ENCODE measurements at places on chromosomes 7 and 10.
A peak's percentile ranks its signal among the peaks of the same experiment; 100 is the strongest.

GRCh38 chr7:132652507-132652906 lies 76.2 kb upstream of the PLXNA4 start:
- DNase-seq, result no peak

DNA sequence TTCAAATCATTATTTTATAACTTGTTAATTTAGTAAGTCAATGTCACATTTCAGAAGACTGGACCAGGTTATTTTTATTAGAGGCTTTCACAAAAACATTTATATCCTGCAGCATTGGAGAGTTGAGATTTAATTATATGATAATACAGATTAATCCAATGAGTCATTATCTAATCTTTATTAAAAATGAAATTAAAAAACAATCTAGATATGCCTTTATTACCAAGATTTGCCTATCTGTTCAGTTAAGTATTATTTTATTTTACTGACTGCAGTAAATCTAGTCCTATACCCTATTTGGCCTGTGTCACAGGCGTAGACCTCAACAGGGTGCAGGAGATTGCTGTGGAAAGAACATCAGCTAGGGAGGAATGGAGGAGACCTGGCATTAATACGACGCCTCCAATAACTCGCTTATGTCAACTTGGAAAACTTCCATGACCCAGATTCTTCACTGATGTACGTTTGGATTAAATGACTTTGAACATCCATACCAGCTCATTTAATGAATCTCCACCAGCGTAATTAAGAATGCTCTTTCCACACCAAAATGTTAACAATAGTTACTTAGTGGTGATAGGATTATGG lies 18.2 kb downstream of the PAXIP1 start:
- no peak for DNase-seq

- DNase-seq, result peak; percentile 4
Measured at GRCh38 chr7:22445140-22445743, 54.7 kb downstream of the STEAP1B start.

DNA sequence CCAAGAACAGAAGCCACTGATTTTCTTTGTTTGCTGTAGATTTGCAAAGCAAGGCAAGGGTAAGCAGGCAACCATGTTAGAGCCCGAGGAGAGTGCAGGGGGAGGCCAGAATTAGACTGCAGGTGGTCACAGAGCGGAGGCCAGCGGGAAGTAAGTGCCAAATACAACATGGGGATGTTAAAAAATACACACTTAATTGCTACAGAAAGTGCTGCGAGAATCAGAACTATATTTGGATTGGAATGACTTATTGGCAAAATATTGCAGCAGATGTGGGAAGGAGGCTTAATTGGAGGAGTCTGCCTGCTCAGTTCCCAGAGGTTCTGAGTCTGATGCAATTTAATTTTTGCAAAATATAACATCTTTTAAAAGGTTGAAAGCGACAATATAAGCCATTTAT lies 49.7 kb upstream of the ADCY1 start:
- no peak for DNase-seq

DNA sequence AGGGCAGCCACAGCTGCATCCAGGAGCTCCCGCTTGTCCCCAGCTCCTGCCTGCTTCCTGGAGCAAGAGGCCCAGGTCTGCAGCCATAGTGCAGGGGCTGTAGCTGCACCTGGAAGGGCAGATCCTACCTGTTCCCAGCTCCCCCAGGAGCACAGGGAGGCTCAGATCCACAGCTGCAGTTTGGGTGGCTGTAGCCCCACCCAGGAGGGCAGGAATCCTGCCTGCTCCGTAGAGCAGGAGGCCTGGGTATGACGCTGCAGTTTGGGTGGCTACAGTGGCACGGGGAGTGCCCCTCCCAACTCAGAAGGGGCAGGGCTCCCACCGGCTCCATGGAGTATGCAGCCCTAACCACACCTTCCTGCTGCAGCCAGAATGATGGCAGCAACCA lies 26.7 kb upstream of the CDCA7L start:
- peak; percentile 68 for DNase-seq
